ENCODE measurements at places on chromosomes 5 and 9. TPM values are rescaled to one million over a fixed set of nuclear protein-coding genes. Genes with fewer than 3 reads are reported as not detected.

GRCh38 chr9:2271426-2271825 lies 256.3 kb downstream of the SMARCA2 start:
- DNase-seq = no peak

Gene PDCD1LG2
- 4.7 TPM for total RNA-seq

Gene HNRNPH1
- 221 TPM for total RNA-seq

Gene SLCO4C1
- 0.29 TPM for total RNA-seq

GRCh38 chr5:3187771-3188425 lies 407.7 kb upstream of the IRX1 start:
- DNase-seq = no peak

- DNase-seq = no peak
Measured at GRCh38 chr5:109562441-109562840, 127.3 kb upstream of the MAN2A1 start.

Gene TNC
- total RNA-seq = 2.0 TPM

DNA sequence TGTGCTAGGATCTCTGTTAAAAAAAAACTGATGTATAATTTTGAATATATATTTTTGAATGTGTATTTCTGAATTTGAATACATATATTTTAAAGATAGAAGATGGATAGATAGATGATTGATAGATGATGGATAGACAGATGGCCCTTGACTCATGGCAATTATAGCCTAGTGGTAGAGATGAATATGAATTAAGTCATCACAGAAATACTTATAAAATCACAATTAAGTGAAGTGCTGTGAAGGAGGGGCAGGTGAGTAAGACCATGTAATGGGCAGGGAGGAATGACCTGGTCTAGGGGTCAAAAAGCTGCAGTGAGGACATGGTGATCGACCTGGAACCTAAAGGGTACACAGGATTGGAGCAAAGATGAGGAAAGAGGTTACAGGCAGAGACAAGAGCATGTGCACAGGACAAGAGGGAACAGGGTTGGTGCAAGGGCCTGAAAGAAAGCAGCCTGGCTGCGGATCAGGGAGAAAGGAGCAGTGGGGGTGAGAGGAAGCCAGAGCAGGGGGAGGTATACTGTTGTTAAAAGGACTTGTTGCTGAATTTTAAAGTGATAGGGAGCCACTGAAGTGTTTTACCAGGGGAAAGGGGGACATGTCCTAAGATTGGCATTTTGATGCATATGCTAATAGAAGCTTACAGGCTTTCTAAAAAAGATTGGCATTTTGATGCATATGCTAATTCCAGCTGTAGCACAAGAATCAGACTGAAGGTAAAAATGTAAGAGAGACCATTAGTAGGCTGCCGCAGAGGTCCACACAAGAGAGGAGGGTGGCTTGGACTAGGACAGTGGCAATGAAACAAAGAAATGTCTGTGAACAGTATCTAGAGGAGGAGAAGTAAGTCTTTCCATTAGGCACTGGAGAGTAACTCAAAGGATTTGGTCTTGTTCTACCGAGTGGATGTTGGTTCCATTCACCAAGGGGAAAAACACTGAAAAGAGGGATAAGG lies 527.8 kb downstream of the AGTPBP1 start:
- DNase-seq = no peak
